ENCODE measurements at places on chromosomes 1 and 21.

GRCh38 chr1:111399792-111400610 is 27.5 kb downstream of the OVGP1 start:
- no peak for DNase-seq

DNA sequence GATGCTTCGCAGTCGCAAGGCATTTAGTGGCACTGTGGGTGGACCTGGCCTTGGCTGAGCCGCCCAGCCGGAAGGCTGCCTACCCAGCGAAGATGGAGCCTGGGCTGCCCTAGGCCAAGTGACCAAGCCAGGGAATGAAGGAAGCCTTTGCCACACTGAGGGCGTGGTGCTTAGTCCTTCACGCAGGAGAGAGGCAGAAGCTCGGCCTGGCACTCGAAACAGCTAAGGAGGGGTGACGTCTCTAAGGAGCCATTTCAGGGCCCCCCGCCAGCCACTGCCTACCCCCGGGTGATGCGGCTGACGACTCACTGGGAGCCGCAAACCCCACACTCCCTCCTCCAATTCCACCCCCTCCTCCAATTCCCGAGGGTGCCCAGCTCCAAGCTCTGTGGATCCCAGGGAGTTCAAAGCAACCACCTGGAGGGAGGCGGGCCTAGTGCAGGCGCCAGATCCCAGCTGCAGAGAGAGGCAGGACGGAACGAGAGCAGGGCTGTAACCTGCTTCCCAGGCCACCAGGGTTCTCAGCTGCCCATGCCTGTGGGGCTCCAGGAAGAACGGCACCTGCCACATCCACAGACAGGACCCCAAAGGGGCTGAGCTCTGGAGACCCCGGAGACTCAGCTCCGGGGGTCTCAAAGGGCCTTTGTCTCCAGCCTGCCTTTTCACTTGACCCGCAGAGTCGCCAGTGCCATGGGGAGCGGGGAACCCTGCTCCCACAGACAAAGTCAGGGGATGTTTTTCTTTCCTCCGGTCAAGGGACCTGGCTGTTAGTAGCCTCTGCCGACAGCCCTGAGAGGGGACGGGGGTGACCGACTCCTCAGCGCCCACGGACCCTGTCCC is 75.8 kb downstream of the ARHGEF16 start:
- DNase-seq, result no peak

DNA sequence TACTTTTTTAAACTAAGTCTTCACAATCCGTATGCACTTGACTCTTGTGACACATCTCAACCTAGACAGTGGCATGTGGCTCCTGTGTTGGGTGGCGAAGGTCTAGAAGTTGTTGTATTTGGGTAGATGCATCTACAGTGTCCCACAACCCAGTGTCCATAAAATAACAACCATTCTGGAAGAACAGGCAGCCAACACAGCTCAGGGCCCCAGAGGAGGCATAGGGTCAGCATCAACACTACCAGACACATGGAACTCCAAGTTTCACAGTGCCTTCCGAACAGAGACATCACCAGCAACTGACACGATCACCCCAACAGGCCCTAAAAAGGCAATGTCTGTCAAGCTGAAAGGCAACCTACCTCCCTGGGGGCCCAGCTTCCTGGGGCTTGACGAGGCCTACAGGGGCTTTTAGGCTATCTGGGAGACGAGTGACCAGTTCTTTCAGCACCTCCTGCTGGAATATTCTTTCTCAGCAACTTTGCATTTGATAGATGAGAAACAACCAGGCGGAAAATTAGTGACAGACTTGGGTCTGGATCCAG is 5.6 kb downstream of the SH3BP5L start:
- no peak for DNase-seq

DNA sequence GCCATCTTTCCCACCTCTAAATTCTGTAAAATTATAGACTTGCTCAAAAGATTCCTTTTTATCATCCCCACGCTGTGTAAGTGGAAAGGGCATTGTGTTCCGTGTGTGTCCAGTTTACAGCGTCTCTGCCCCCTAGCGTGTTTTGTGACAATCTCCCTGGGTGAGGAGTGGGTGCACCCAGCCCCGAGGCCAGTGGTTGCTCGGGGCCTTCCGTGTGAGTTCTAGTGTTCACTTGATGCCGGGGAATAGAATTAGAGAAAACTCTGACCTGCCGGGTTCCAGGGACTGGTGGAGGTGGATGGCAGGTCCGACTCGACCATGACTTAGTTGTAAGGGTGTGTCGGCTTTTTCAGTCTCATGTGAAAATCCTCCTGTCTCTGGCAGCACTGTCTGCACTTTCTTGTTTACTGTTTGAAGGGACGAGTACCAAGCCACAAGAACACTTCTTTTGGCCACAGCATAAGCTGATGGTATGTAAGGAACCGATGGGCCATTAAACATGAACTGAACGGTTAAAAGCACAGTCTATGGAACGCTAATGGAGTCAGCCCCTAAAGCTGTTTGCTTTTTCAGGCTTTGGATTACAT is 61.9 kb downstream of the POFUT2 start:
- no peak for DNase-seq

GRCh38 chr1:110610696-110611286 is 4.6 kb upstream of the KCNA2 start:
- no peak for DNase-seq

DNA sequence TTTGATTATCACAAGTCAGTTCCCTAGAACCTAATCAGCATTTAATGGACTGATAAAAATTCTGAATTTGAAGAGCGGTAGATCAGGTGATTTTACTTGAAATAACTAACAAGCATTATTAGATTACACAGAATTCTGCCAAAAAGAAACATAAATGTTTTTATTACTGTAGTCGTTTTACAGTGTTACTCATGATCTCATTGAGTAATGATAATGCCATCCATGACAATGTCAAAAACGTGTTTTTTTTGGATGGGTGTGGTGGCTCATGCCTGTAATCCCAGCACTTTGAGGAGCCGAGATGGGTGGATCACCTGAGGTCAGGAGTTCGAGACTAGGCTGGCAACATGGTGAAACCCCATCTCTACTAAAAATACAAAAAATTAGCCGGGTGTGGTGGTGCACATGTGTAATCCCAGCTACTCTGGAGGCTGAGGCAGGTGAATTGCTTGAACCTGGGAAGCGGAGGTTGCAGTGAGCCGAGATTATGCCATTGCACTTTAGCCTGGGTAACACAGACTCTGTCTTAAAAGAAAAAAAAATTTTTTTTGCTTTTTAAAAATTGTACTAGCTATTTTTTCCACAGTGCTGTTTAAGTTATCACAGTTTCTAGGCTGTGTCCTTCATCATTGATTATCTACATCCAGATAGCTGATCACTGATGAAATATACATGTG is 56.6 kb downstream of the LAMC1 start:
- no peak for DNase-seq

GRCh38 chr1:79100385-79100784 is 93.9 kb upstream of the ADGRL4 start:
- no peak for DNase-seq

DNA sequence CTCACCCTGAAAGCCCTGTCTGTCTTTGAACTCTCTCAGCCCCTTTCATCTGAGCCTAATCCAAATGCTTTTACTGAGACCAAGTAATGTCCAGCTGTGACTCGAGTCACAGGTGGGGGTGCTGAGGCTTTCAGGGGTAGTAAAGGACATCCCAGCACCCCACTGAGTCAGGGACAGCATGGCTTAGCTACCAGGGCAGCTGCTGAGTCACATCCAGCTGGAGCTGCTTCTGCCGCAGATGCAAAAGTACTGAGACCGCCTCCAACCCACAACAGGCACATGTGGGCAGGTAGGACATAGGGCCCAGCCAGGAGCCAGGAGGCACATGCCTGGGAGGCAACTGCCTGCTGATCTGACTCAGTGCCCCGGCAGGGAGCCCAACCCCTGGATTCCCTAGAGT is 6.7 kb upstream of the VSIG8 start:
- no peak for DNase-seq

DNA sequence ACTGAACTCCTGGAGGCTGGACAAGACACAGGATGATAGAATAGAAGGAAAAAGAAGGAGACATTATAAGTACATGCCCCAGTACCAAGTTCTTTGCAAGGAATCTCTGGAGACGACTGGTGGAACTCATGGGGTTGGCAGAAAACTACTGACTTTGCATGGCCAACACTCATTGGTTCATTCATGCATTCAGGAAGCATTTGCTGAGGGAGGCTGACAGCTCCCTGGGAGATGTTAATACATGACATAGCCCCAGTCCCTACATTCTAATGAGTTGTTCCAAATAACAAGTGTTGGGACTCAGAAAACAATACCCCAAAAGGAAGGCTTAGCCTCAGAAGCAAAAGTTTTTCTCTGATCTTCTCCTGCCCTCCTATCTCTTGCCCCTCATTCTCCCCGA is 172.8 kb upstream of the IRF2BP2 start:
- DNase-seq, result no peak

DNA sequence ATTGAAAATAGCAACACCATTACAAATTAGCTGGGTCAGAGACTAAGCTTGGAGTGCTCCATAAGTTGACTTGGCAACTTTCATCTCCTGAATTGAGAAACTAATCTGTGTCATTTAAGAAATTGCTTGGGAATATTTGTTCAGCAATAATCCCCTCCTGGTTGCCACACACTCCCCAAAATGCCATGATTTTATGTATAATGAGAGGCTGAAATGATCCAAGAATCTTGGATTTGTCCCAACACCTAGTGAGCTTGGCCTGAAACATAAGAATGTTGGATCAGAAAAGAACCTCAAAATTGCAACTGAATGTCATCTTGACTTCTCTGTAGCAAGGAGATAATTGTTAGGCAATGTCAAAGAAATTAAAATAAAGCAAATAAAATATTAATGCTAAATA is 805.9 kb upstream of the ADAMTS5 start:
- no peak for DNase-seq

GRCh38 chr1:232428036-232428645 is 201.8 kb downstream of the SIPA1L2 start:
- DNase-seq, result no peak

DNA sequence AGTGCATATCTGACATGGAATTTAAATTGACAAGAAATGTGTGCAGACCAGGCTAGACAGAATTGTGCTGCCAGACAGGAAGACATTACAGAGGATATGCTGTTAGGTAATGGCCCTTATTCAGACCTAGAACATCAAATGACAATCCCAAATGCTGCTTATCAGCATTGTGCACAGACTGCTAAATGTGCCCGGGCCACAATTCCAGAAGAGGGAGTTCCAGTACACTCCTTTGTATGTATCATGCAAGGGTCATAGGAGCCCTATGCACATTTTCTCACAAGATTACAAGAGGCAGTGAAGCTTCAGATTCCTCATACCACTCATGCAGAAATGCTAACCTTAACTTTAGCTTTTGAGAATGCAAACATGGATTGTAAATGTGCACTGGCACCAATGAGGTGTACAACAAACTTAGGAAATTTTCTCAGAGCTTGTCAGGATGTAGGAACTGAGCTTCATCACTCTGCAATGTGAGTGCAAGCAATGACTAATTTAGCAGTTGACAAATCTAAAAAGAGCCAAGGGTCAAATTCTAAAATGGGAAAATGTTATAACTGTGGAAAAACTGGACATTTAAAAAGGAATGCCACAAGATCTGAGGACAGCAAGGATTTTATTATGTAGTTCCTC is 273.5 kb downstream of the COL11A1 start:
- DNase-seq, result no peak

- DNase-seq, result no peak
Measured at GRCh38 chr1:160666079-160666442, 19.2 kb upstream of the SLAMF1 start.

- DNase-seq, result no peak
Measured at GRCh38 chr1:190205713-190206112, 272.0 kb downstream of the BRINP3 start.

DNA sequence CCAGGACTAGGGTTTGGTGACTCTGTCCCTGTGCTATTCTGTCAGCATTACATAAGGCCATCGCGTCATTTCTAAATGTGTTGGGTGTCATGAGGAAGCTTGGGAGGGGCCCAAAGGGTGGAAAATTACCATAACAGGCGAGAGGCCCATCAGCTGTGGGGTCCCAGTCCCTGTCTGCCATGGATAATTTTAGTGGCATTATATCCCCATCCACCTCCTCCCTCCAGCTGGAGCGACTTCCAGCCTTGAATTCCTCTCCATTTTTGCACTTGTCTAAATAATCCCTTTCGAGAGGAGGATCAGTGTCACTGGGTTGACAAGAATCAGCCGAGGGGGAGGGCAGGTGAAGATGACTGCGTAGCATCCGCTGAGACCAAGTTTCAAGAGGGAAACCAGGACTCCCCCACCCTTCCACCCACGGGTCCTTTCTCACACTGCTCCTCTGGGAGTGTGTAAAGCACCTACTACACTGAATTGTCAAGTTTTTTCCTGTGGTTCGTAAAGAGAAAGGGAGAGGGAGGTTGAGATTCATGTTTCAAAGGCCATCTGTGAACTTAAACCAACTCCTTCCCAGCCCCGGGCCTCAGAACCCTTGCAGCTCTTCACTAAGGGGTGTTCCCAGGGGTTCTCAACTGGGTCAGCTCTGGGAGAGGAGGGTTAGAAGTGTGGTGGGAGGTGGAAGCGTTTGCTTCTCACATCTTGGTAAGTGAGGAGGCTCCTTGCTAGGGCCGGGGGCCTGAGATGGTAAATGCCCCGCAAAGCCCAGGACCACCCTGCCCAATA is 29.2 kb downstream of the VASH2 start:
- DNase-seq, result no peak

DNA sequence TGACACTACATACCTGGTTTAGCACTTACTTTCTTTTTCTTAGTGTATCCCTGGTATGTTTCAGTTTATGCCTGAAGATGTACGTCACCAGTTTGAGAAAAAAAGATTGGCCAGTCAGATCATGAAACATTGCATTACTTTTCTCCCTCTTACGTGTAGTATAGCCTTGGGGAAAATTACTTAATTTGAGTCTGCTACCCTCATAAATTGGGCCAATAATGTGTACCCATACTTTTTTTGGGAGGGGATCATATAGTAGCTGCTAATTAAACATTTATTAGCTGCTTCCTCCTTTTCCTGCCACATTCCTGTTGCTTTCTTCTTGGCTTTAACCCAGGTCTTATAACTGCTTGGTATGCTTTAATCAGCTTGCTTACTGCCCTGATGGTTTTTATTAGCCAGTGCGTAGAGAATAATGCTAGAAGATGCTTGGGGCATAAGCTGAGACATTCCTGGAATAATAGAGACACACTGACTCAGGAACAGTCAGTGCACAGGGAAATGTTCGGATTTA is 32.1 kb downstream of the RABGAP1L start:
- no peak for DNase-seq

DNA sequence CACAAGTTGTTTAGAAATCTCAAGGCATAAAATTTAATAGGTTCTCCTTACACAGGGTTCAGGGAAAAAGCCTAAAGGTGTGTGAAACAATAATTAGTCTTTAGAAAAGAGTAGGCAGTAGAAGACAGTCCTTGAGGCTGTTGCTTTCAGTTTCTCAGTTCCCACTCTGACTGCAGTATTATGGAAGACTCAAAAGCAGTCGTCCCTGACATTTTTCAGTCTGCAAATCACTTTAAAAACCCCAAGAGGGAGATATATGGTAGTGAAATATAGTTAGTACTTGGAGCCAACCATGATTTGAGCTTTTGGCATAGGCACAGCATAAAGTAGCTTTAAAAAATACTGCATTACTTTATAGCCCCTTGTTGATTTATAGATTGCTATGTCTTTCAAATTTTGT is 299.7 kb downstream of the OLFM3 start:
- no peak for DNase-seq

Measured in activated CD8-positive, alpha-beta memory T cell treated with anti-CD3 and anti-CD28 coated beads for 1 hour (primary cell).